Anterior cingulate cortex (tissue), 58 donors: ENCODE measurements at places on chromosomes 4 and X.

DNA sequence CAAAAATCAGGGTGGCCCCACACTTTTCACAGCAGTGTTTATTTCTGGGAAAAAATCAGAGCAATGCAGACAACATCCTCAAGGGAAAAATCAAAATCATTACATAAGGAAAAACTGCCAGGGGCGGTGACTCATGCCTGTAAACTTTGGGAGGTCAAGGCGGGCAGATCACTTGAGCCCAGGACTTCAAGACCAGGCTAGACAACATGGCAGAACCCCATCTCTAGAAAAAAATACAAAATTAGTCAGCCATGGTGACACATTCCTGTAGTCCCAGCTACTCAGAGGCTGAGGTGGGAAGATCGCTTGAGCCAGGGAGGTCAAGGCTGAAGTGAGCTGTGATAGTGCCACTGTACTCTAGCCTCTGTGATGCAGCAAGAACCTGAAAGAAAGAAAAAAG is 102.8 kb downstream of the NAF1 start:
- DNase-seq: no peak

DNA sequence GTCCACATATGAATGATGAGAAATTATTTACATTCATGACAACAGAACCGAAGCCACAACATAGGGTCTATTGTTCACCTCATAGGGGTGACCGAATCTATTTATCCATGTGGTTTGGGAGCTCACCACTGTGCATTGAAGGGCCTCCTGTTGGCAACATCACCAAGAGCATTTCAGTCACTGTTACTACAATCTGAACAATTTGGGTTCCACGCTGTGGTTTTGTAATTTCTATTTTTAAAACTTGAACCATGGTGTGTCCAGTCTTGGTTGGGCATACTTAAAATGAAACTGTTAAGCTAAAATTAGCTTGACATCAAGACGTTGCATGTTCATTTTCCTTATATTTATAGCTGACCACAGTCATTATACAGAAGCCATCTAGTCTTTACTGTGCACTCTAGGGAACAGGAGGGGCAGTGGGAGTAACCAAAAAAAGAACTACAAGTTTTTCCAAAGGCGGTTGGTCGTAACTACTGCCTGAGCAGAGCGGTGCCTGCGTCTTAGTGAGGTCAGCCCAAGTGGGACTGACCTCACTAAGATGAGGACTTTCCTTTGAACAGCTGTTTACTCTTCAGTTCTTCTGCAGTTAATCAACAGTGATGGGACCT is 192.1 kb downstream of the SPRY1 start:
- DNase-seq: no peak

GRCh38 chr4:21979196-21979595 is 30.6 kb upstream of the KCNIP4 start:
- no peak for DNase-seq

GRCh38 chr4:7186516-7187167 is 5.7 kb upstream of the SORCS2 start:
- no peak for DNase-seq

DNA sequence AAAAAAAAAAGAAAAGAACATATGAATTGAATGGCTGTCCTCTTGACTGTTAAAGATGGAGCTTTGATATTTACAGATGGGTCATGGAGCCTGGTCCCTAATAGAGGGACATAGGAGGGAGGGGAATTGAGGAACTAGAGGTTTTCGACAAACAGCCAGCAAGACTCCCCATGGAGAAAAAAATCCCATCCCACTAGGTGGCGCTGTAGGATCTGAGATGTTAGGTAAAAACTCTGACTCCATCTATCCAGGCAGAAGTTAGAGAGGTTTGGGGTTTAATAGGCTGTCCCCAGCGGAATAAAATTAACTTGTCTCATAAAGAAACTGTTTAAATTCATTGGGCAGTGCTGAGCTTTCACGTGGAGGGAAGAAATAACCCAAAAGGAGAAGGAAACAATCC is 45.9 kb downstream of the HMGB2 start:
- DNase-seq: no peak

- DNase-seq: no peak
Observed at GRCh38 chr4:76215077-76215476, 1.5 kb upstream of the SCARB2 start.

- no peak for DNase-seq
Observed at GRCh38 chr4:74667944-74668343, 126.4 kb downstream of the BTC start.

DNA sequence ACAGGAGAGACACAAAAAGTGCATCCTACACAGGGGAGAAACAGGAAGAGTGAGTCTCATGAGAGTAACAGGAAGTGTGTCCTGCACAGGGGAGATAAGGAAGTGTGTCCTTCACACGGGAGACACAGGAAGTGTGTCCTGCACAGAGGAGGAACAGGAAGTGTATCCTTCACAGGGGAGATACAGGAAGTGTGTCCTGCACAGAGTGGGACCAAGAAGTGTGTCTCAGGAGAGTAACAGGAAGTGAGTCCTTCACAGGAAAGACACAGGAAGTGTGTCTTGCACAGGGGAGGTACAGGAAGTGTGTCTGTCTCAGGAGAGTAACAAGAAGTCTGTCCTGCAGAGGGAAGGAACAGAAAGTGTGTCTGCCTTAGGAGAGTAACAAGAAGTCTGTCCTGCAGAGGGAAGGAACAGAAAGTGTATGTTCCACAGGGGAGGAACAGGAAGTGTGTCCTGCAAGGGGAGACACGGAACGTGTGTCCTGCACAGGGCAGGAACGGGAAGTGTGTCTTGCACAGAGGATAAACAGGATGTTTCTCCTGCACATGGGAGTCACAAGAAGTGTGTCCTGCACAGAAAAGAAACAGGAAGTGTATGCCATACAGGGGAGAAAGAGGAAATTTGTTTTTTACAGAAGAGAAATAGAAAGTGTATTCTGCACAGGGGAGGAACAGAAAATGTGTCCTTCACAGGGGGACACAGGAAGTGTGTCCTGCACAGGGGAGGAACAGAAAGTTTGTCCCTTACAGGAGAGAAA is 102.0 kb downstream of the ARSF start:
- DNase-seq: no peak

GRCh38 chrX:37672563-37672962 is 13.0 kb upstream of the XK start:
- DNase-seq: no peak

GRCh38 chr4:175309041-175309440 is 390.9 kb downstream of the ADAM29 start:
- no peak for DNase-seq

- no peak for DNase-seq
Observed at GRCh38 chr4:60617731-60618130, 582.4 kb upstream of the ADGRL3 start.

- DNase-seq: no peak
Observed at GRCh38 chrX:63275127-63275526, 76.0 kb downstream of the SPIN4 start.

DNA sequence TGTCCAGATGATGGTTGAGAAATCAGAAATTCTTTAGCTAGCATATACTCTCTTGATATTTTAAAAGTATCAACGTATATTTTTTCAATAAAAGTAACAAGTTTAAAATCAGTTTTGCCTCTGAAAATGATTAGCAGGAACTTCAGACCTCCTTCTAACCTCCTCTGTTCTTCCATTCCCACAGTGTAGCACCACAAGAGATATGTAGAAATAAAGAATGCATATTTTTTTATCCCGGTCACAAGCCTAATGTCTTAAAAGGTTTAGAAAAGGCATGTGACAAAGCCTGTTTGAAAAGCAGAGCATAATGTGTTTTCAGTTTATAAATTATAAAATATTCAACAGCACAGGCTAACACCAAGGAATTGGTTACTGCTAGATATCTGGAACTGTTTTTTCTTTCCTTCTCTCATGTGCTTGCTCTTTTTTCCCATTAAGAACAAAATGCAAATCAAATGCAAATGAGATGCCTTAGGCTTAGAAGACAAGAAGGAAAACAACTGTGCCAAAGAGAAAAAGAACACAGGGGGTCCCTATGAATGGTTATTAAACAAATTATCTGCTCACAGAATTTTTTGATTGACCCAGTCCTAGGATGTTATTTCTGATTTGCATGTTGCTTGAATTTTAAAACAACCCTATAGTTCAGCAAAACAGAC is 351.7 kb upstream of the FAM241A start:
- DNase-seq: no peak

DNA sequence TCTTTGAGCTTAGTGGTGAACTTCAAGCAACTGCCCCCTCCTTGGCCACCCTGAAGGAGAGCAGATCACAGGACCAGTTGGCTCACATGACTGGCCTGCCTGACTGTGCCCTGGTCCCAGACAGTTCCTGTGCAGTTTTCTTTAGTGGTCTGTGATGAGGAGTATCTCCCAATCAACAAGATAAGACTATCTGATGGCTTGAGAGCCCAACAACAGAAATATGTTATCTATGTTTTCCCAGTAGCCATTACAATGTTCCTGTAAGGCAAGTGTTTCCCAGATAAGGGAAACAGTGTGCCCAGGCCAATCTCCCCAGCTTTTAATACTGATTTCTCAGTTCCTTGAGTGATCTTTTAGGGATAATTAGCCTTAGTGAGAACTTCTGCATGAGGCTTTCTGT is 14.2 kb upstream of the TIMM8A start:
- DNase-seq: no peak

- no peak for DNase-seq
Observed at GRCh38 chr4:40607221-40607620, 22.4 kb downstream of the RBM47 start.

DNA sequence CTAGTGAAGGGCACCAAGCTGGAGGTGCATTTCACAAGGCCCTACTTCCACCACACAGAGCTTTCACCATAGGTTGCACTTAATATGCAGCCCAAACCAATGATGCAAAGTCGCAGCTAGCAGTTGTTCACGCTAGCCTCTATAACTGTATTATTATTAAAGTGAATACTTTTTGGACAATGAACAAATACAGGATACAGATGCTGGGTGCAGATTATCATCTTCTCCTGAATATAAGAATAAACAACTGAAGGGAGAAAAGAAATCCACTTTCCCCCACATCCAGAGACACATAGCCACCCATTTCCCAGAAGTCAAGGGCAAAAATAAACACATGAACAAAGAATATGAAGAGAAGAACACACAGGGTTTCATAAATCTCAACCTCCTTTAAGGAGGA is 107.2 kb downstream of the PRDM5 start:
- DNase-seq: no peak

- no peak for DNase-seq
Observed at GRCh38 chr4:26017531-26017930, 103.5 kb downstream of the SMIM20 start.

GRCh38 chrX:17888421-17888820 is 27.3 kb upstream of the RAI2 start:
- no peak for DNase-seq

GRCh38 chrX:113644426-113644825 is 803.8 kb upstream of the AMOT start:
- DNase-seq: no peak

GRCh38 chrX:153886915-153887314 is 942 bp upstream of the L1CAM start:
- DNase-seq: no peak

DNA sequence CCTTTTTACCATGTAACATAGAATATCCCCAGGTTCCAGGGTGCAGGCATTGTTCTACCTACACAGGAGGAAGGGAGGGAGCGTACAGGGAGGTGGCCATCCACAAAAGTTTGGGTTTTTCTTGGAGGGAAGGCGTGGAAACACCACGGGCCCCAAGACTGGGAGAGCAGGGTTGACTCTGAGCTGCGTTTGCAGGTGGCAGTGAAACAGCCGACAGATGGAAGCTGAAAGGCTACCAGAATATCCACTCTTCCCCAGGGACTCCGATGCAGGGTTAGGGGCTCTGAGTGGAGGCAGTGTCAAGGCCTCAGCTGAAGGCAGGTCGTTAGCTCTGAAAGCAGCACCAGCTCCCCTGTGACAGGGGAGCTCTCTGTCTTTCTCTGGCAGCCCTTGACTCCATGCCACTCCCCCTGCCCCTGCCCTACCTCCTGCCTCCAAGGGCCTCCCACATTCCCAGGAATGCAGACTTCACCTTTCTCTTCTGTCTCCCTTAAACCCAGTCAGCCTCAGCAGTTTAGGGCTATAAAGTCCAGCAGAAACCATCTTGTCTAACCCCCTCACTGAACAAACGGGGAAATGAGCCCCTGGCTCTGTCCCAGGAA is 14.0 kb upstream of the GLOD5 start:
- DNase-seq: no peak

GRCh38 chrX:13476384-13476783 is 93.0 kb upstream of the EGFL6 start:
- no peak for DNase-seq

GRCh38 chrX:3160756-3161155 is 119.5 kb downstream of the ARSF start:
- no peak for DNase-seq

DNA sequence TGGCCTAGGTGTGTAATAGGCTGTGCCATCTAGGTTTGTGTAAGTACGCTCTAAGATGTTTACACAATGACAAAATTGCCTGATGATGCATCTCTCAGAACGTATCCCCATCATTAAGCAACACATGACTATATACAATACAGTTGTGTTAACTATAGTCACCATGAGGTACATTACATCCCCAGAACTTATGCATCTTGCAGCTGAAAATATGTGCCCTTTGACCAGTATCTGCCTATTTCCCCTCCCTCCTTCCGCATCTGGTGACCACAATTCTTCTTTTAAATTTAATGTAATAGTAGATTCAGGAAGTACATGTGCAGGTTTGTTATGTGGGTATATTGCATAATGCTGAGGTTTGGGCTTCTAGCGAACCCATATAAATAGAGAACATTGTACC is 239.8 kb upstream of the IL1RAPL1 start:
- no peak for DNase-seq

DNA sequence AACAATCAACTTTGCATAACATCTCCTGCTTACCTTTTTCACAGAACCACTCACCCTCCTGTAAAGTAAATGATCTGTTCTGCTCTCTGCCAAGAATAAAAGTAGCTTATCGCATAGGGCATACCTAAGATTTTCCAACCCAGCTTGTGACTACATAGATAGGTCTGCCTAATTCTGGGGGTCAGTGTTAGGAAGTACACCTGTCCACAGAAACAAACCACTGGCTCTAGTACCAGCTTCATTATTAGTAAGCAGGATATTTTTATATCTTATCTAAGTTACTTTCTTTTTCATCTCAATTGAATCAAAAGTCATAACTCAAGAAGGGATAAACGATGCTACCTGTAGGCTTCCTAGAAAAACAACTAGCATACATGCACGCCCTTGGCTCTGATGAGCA is 23.8 kb downstream of the CXCL1 start:
- no peak for DNase-seq

DNA sequence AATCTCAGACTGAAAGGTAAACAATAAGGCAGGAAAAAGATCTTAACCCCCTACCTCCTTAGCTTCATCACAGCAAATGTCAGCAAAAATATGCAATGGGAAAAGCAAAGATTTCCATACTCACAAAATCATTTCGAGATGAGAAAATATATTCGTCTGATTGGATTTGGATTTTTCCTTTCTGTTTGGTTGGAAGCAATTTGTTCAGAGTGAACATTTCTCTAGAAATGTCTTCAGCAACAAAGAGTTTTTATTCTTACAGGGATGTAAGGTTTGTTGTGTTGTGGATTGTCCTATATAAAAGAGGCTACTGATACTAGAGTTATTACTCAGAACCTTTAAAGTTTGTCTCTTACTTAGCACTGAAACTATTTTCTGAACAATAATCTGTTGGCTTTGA is 23.8 kb downstream of the GRIA2 start:
- DNase-seq: no peak

- DNase-seq: no peak
Observed at GRCh38 chr4:174592985-174593335, 70.7 kb upstream of the HPGD start.
